ENCODE measurements at places on chromosomes 4 and X.

DNA sequence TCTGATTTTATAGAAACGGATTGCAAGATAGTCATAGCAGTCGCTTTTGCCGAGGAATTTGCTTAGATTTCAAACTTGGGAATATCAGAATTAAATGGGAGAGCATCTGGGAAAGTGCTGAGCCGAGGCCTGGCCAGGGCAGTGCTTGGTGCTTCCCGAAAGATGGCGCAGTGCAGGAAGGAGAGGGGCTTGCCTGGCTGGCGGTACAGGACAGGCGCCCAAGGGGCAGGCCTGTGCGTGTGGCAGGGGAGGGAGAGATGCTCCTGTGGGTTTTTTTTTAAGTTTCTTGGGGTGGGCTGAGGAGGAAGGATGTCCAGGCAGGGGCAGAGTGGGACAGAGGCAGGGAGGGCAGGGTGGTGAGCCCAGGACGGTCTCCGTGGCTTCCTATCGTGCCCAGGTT is 241.1 kb downstream of the AFAP1 start:
- DNase-seq, result no peak

DNA sequence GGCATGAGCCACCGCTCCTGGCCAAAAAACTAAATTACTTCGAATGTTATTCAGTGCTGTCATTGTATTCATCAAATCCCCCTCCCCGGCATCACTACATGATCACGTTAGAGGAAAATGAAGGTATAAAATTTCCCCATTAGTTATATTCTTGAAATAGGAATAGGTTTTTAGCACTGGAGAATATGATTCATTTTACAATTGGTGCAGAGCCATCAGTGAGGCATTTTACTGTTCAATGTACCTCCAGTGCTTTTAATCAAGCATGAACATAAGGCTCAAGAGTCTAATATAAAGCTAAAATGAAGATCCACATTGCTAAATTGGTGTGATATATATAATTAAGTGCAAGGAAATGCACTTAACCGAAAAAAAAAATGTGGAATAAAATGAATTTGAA is 18.3 kb downstream of the KLF3 start:
- DNase-seq, result no peak

DNA sequence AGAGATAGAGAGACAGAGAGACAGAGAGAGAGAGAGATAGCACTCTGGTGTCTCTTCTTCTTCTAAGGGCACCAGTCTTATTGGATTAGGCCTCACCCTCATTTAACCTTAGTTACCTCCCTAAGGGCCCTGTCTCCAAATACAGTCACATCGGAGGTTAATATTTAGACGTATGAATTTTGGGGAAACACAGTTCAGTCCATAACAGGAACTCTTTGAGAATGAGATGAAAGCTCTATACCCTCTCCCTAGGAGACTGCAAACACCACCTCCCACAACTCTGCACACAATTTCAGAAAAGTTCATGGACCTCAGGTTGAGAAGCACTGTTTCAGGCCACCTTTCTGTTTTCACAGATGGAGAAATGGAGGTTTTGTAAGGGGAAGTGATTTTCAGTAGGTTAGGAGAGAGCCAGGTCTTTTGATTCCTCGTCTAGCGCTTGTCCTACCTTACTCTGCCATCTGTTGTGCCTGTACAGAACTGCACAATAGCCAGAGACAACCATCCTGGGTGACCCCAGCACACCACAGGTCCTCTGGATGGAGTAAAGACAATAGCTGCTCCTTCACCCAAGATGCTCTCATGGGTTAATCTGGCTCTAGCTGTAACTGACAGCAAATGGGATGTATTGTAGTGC is 16.9 kb upstream of the LOC101059915 start:
- DNase-seq, result no peak

DNA sequence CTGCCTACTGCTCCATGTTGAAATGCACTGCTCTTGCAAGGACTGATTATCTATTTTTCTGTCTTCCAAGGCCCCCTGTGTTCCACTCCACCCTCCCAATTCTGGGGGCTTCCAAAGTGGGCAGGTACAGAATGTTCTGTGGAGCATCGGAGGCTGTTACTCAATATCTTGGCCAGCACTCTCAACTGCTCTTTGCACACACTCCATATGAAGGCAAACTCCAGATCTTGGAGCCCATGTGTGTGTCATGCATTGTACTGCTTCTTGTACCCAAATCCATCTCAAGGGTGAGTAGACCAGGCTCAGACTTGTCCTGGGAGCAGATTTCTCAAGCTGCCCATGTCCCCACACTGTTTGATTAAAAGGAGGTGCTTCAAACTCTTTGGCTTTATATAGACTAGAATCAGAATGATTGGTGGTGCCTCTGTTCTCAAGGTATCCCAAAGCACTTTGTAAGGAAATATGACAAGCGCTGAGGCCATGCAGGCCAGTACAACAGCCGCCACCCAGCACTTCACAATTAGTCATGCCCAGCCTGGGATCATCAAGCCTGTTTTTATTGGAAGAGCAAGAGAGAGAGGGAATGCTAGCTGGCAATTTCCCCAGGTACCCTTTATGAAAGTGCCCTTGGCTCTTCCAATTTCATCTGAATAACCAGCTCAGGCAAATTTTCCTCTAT is 44.3 kb downstream of the AR start:
- DNase-seq, result no peak

DNA sequence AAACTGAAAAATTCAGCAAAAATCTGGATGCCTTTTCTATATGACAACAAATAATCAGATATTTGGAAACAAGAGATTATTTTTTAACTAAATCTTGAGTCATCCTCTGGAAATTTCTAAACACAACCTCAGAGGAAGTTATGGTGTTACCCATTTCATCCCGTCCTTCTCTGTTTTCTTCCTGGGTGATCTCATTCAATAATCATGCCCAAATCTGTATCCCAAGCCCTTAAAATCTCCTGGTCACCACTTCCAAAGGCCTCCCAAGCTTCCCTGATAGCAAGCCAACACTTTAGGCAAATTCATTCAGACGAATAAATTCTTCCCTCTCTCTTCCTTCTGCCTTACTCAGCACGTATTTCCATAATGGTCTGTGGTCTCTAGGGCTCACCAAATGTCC is 9.7 kb upstream of the SORCS2 start:
- no peak for DNase-seq

- DNase-seq, result no peak
These were observed 1506.8 kb downstream of the PCDH18 start for GRCh38 chr4:136025540-136025939.

DNA sequence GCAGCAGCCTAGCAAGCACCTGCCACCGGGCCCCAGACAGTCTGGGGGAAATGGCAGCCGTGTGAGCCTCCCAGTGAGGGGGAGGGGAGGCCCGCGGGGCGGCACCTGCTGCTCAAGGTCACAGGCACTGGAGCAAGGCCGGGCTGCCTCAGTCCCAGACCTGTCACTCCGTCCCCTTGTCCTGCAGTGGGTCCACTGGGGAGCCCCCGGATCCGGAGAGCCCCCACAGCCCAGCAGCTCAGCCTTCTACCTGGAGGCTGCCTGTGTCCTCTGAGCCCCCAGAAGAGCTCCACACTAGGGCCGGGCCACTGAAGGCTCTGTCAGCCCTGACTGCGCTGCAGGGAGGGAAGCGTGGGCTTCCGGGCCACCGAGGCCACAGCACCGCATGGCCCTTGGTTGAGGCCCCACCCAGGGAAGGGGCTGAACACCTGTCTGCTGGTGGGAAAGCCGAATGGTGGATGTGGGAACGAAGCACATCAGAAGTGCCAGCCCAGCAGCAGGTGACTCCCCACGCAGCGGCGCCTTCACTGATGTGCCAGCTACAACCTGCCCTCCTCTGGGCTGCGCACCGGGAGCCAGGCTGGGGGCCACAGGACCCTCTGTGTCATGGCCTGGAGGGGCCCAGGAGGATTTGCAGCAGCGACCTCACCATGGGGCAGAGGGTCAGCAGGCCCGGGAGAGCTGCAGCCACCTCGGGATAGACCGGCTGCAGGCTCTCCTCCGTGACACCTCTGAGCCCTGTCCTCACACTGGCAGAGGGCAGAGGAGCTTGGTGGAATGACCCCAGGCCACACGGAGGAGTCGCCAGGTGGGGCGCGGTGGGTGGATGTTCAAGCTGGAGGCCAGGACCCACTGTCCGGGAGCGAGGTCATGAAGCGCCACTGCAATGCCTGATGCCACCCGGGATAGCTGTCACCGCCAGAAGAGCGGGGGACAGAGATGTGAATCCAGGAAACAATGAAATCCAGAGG is 35.0 kb upstream of the MXD4 start:
- DNase-seq, result no peak

GRCh38 chr4:173801361-173801760 is 271.3 kb upstream of the HAND2 start:
- no peak for DNase-seq

GRCh38 chr4:136706942-136707341 is 825.4 kb downstream of the PCDH18 start:
- no peak for DNase-seq

DNA sequence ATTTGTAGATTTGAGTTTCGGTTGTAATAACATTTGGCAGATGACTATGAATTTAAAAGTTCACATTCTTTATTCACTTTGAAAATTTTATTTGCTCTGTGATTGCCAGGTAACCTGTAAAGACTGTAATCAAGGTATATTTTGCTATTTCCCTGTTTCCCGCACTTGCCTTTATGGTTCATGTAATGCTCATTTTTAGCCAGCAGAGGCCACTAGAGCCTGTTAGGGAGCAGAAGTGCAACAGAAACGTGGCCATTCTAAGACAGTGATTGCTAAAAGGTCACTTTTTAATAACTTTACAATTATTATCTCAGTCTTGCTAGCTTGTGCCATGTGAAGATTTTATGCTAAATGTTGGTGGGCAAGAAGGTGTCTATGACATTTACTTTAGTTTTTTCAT is 12.4 kb downstream of the YIPF6 start:
- no peak for DNase-seq

DNA sequence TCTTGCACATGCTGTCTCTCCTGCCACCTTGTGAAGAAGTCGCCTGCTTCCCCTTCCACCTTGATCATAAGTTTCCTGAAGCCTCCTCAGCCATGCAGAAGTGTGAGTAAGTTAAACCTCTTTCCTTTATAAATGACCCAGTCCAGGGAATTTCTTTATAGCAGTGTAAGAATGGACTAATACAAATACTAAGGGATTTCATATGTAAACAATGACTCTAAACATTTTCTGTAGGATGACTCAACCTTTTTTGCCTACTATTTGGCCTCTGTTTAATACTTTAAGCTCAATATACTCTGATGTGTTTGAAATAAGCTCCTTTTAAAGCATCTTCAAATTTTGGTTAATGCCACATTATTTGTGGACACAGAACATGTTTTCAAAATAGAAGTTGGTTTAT is 813.5 kb upstream of the SLIT2 start:
- DNase-seq, result no peak

All from DMS153 (cell line).